ENCODE measurements at places on chromosomes 4 and X. TPM values are rescaled to one million over a fixed set of nuclear protein-coding genes. Genes with fewer than 3 reads are reported as not detected.

IL2RG gene
- not detected for total RNA-seq

PWWP3B gene
- total RNA-seq = 0.93 TPM

- peak; percentile 68 for DNase-seq
These were observed 6.7 kb upstream of the HGFAC start for GRCh38 chr4:3434881-3435685.

GRCh38 chrX:97224148-97224547 is 340.4 kb downstream of the RPA4 start:
- DNase-seq = no peak

DNA sequence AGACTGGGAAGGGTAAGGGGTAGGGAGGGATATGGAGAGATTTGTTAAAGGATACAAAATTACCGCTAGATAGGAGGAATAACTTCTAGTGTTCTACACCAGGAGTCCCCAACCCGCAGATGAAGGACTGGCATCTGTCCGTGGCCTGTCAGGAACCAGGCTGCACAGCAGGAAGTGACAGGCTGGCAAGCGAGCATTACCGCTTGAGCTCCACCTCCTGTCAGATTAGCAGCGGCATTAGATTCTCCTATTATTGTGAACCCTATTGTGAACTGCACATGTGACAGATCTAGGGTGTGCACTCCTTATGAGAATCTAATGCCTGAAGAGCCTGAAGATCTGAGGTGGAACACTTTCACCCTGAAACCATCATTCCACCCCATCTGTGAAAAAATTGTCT is 27.9 kb upstream of the BBS7 start:
- DNase-seq = peak; percentile 54
